ENCODE measurements at places on chromosomes 1 and 21. TPM values are rescaled to one million over a fixed set of nuclear protein-coding genes. Genes with fewer than 3 reads are reported as not detected.

DNA sequence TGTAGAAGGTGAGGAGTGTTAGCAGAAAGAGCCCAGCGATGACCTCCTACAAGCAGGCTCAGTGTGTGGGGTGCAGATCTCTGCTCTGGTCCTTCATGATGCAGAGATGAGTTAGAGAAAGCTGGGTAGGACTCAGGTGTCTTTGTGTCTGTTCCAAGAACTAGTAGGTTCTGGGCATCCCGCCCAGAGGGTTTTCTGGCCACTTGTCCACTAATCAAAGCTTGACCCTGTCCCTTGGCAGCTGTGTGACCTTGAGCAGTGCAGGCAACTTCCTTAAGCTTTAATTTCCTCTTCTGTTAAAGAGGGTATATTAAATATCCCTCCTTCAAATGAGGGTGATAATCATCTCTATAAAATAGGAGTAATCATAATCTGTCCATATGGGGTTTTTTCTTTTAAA is 54.7 kb upstream of the WNT4 start:
- DNase-seq: no peak
- no peaks in the 10 kb centered on the region for H3K36me3 ChIP-seq
- H3K4me3 ChIP-seq: no peak overlapping the region
- H3K4me1 ChIP-seq: peaks cover 5% of the 10 kb centered on the region
- no peak overlapping the region for H3K27ac ChIP-seq

DNA sequence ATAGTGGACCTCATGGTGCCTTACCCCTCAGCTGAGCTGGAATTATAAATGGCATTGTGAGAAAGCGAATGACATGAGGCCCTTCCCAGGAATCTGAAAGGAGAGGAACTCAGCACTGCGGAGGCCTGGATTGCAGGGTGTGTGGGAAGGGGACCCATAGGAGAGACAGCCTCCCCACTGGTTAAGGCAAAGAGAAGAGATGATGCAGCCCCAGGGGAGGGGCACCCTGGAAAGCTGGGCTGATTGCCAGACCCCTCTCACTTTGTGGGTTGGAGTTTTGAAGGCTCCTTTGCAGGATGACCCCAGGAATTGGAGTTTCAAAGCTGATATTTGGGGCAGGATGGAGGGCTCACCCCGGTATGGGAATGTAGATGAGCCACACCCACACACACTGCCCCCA is 2.0 kb downstream of the NPPB start:
- DNase-seq: no peak
- H3K4me1 ChIP-seq: peaks cover 4% of the 10 kb centered on the region
- no peaks in the 10 kb centered on the region for H3K36me3 ChIP-seq
- peaks cover 61% of the 10 kb centered on the region for H3K27me3 ChIP-seq
- H3K27ac ChIP-seq: no peak overlapping the region

DNA sequence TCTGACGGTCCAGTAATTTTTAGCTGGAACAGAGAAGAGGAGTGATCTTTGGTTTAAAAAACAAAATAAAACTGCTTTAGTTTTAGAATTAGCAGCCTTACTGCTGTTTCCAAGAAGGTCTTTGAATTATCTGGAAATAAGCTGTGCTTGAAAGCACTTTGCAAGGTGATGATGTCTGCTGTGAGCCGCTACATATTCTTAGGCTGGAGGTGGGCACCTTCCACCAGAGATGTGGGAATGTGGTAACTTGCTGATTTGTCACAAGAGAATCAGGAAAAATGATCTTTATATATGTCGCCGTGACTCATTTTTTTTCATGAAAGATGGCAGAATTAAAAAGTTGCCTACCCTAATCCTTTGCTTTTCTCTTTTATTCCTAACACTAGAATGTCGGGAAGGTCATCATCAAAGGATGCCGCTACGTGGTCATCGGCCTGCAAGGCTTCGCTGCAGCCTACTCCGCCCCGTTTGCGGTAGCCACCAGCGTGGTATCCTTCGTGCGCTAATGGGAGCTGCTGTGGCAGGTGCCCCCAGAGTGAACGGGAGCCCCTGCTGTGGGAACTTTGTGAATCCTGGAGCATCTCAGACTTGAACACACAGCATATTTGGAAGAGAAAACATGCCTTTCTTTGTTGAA is 6.2 kb downstream of the C1orf115 start:
- no peak for DNase-seq
- H3K27ac ChIP-seq: no peak overlapping the region
- H3K4me3 ChIP-seq: no peak overlapping the region
- H3K4me1 ChIP-seq: peaks cover 2% of the 10 kb centered on the region
- peaks cover 24% of the 10 kb centered on the region for H3K27me3 ChIP-seq
- H3K36me3 ChIP-seq: no peaks in the 10 kb centered on the region

Gene SPRR5
- total RNA-seq: not detected

Gene RIMS3
- total RNA-seq: 13.0 TPM

Gene C8B
- not detected for total RNA-seq

Gene NUP210L
- total RNA-seq: 0.04 TPM
